ENCODE measurements at places on chromosomes 2 and 18. TPM values are rescaled to one million over a fixed set of nuclear protein-coding genes. Genes with fewer than 3 reads are reported as not detected.

Gene REG1B
- not detected for total RNA-seq

Gene MAPK4
- 7.5 TPM for total RNA-seq

Gene MAP3K19
- 1.1 TPM for total RNA-seq

Gene ACMSD
- total RNA-seq = not detected

Gene COL3A1
- total RNA-seq = 1,124 TPM

Gene SERPINB12
- 15.5 TPM for total RNA-seq

Gene ERBB4
- total RNA-seq = 5.3 TPM

Gene BCS1L
- 46.0 TPM for total RNA-seq
